ENCODE measurements at places on chromosomes 7 and 10. TPM values are rescaled to one million over a fixed set of nuclear protein-coding genes. Genes with fewer than 3 reads are reported as not detected.

Gene CRPPA
- 3.3 TPM for total RNA-seq

Gene ITGA8
- 2.4 TPM for total RNA-seq

Gene ANKRD61
- total RNA-seq: not detected

Gene PPA1
- total RNA-seq: 148 TPM

Gene SCART1
- 3.6 TPM for total RNA-seq

Gene OR2A42
- total RNA-seq: not detected

Gene CPSF4
- 29.0 TPM for total RNA-seq

Gene HDAC9
- 13.5 TPM for total RNA-seq

Gene MRC1
- 31.0 TPM for total RNA-seq

Gene CHAT
- 0.86 TPM for total RNA-seq

Gene SFRP4
- total RNA-seq: 0.43 TPM

Gene WAPL
- total RNA-seq: 28.6 TPM

Gene ATG9B
- total RNA-seq: 1.2 TPM

Gene EPHB6
- 16.7 TPM for total RNA-seq

Gene CABCOCO1
- 0.75 TPM for total RNA-seq

Gene CALML5
- not detected for total RNA-seq

Gene SLC29A4
- 6.0 TPM for total RNA-seq

Gene SERPINE1
- total RNA-seq: 6.6 TPM

Gene RAB19
- 8.8 TPM for total RNA-seq

Gene DKK1
- 9.3 TPM for total RNA-seq

Gene CCL26
- 0.89 TPM for total RNA-seq

Gene NUB1
- total RNA-seq: 52.4 TPM

Gene OPALIN
- total RNA-seq: not detected

Gene SPDYE5
- 0.09 TPM for total RNA-seq

Gene SLC18A3
- total RNA-seq: 0.20 TPM

Gene LMOD2
- total RNA-seq: not detected

Gene IL15RA
- total RNA-seq: 25.6 TPM

Gene CELF2
- 24.6 TPM for total RNA-seq

Gene FXYD4
- total RNA-seq: 1.6 TPM

Gene ECHS1
- 122 TPM for total RNA-seq

Gene IL2RA
- 1.4 TPM for total RNA-seq

Gene UMAD1
- 20.3 TPM for total RNA-seq

Gene STAG3
- total RNA-seq: 3.6 TPM

Gene KLHDC10
- total RNA-seq: 36.3 TPM

Gene HMX3
- 1.6 TPM for total RNA-seq

Gene IKZF5
- 15.3 TPM for total RNA-seq

Gene AQP1
- total RNA-seq: 995 TPM

Gene MEOX2
- 2.4 TPM for total RNA-seq

Gene C10orf143
- total RNA-seq: 4.8 TPM

Gene IFIT2
- total RNA-seq: 11.8 TPM

Gene AMPH
- 4.9 TPM for total RNA-seq

Gene ACHE
- total RNA-seq: 8.4 TPM

Gene OR2A5
- total RNA-seq: not detected

Gene HKDC1
- 41.2 TPM for total RNA-seq

Gene HECW1
- 3.8 TPM for total RNA-seq

Gene SLC26A3
- total RNA-seq: 856 TPM

Gene CREB5
- total RNA-seq: 22.5 TPM

Gene CADPS2
- total RNA-seq: 38.4 TPM
